ENCODE measurements at places on chromosomes 7 and 10.

GRCh38 chr7:133936074-133936473 lies 191.1 kb upstream of the LRGUK start:
- no peaks in the 10 kb centered on the region for H3K27me3 ChIP-seq
- peaks cover 5% of the 10 kb centered on the region for H3K36me3 ChIP-seq
- H3K4me1 ChIP-seq: no peaks in the 10 kb centered on the region
- DNase-seq: no peak
- no peak overlapping the region for H3K27ac ChIP-seq

- H3K4me1 ChIP-seq: peaks cover 2% of the 10 kb centered on the region
- H3K27me3 ChIP-seq: no peaks in the 10 kb centered on the region
- H3K36me3 ChIP-seq: peaks cover 11% of the 10 kb centered on the region
- H3K4me3 ChIP-seq: no peak overlapping the region
- DNase-seq: no peak
Measured at GRCh38 chr7:3778345-3778744, 477.3 kb downstream of the SDK1 start.

- H3K27ac ChIP-seq: no peak overlapping the region
- DNase-seq: no peak
- H3K36me3 ChIP-seq: peaks cover 2% of the 10 kb centered on the region
- H3K27me3 ChIP-seq: peaks cover 9% of the 10 kb centered on the region
Measured at GRCh38 chr7:3150027-3150426, 106.4 kb upstream of the CARD11 start.

DNA sequence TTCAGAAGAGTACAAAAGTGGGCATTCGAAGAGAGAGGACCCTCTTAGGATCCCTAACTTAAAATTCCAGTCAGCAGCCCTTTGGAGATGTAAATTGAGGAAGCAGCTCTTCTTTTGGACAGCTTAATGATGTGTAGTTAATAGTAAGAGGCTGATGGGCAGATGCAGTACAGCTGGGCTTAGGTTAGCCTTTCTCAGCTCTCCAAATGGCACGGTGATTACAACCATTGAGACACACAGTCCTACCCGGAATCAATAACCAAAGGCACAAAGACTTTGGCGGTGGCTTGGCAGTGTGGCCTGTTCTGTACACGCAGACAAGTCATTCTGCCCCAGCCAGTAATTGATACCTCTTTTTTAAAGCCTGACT lies 26.8 kb downstream of the GAD2 start:
- peaks cover 33% of the 10 kb centered on the region for H3K27me3 ChIP-seq
- no peak for DNase-seq
- H3K4me1 ChIP-seq: no peaks in the 10 kb centered on the region

- H3K4me1 ChIP-seq: peaks cover 20% of the 10 kb centered on the region
- H3K27ac ChIP-seq: no peak overlapping the region
- no peak for DNase-seq
- H3K36me3 ChIP-seq: no peaks in the 10 kb centered on the region
Measured at GRCh38 chr10:52651293-52651692, 121.3 kb downstream of the MBL2 start.

GRCh38 chr10:33192190-33192589 lies 142.3 kb downstream of the NRP1 start:
- no peak for DNase-seq
- H3K27ac ChIP-seq: peak overlapping the region; percentile 59
- H3K4me1 ChIP-seq: peaks cover 35% of the 10 kb centered on the region
- H3K27me3 ChIP-seq: no peaks in the 10 kb centered on the region

- H3K4me3 ChIP-seq: no peak overlapping the region
- DNase-seq: no peak
- peaks cover 21% of the 10 kb centered on the region for H3K36me3 ChIP-seq
- H3K27me3 ChIP-seq: no peaks in the 10 kb centered on the region
- H3K4me1 ChIP-seq: peaks cover 9% of the 10 kb centered on the region
Measured at GRCh38 chr7:129017933-129018538, 36.9 kb downstream of the TNPO3 start.

- H3K4me3 ChIP-seq: no peak overlapping the region
- no peak overlapping the region for H3K27ac ChIP-seq
- DNase-seq: no peak
- no peaks in the 10 kb centered on the region for H3K27me3 ChIP-seq
Measured at GRCh38 chr10:114179747-114180146, 594 bp downstream of the TDRD1 start.

- H3K4me1 ChIP-seq: peaks cover 24% of the 10 kb centered on the region
- no peak overlapping the region for H3K4me3 ChIP-seq
- DNase-seq: no peak
- H3K36me3 ChIP-seq: no peaks in the 10 kb centered on the region
Measured at GRCh38 chr10:4382811-4383210, 443.2 kb upstream of the AKR1E2 start.

GRCh38 chr7:117716707-117717299 lies 156.4 kb downstream of the CTTNBP2 start:
- H3K4me1 ChIP-seq: peaks cover 24% of the 10 kb centered on the region
- H3K27me3 ChIP-seq: no peaks in the 10 kb centered on the region
- no peak overlapping the region for H3K4me3 ChIP-seq
- H3K36me3 ChIP-seq: peaks cover 6% of the 10 kb centered on the region

- H3K36me3 ChIP-seq: no peaks in the 10 kb centered on the region
- H3K27ac ChIP-seq: no peak overlapping the region
- DNase-seq: no peak
- no peak overlapping the region for H3K4me3 ChIP-seq
- peaks cover 46% of the 10 kb centered on the region for H3K27me3 ChIP-seq
- no peaks in the 10 kb centered on the region for H3K4me1 ChIP-seq
Measured at GRCh38 chr10:127492607-127493250, 56.4 kb upstream of the NPS start.
